ENCODE measurements at places on chromosomes 1 and 21.
A peak's percentile ranks its signal among the peaks of the same experiment; 100 is the strongest.

- no peak for DNase-seq
These were observed 40.6 kb upstream of the LYST start for GRCh38 chr1:235907187-235907896.

- DNase-seq = peak; percentile 80
These were observed 734.2 kb upstream of the ADAMTS5 start for GRCh38 chr21:27700974-27701614.

DNA sequence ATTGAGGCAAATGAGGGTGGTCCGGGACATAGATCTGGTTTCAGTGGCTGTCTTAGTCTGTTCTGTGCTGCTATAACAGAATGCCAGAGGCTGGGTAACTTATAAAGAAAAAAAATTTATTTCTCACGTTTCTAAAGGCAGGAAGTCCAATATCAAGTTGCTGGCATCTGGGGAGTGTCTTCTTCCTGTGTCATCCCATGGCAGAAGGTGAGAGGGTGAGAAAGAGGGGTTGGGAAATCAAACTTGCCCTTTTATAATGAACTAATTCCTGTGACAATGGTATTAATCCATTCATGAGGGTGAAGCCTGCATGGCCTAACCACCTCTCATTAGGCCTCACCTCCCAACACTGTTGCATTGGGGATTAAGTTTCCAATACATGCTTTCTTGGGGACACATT lies 3.7 kb upstream of the FGGY start:
- DNase-seq = no peak

DNA sequence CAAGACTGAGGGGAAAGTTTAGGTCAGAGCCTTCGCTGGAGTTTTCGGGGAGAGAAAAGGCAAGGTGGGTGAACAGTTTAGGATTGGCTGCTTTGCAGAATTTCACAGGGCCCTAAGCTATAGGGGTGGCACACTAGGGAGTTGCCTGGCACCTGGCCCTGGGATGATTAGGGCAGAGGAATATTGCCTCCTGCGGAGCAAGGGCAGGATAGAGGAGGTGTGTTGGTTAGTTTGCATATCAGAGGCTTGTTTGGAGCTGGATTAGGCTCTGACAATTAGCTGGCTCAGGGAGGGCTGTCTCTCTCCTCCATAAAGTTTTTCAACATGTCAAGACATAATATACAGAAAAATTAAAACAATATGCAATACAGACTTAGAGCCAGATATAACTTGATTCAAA lies 436.4 kb downstream of the DISC1 start:
- no peak for DNase-seq

- no peak for DNase-seq
These were observed 7.1 kb downstream of the GPR157 start for GRCh38 chr1:9121496-9122409.

DNA sequence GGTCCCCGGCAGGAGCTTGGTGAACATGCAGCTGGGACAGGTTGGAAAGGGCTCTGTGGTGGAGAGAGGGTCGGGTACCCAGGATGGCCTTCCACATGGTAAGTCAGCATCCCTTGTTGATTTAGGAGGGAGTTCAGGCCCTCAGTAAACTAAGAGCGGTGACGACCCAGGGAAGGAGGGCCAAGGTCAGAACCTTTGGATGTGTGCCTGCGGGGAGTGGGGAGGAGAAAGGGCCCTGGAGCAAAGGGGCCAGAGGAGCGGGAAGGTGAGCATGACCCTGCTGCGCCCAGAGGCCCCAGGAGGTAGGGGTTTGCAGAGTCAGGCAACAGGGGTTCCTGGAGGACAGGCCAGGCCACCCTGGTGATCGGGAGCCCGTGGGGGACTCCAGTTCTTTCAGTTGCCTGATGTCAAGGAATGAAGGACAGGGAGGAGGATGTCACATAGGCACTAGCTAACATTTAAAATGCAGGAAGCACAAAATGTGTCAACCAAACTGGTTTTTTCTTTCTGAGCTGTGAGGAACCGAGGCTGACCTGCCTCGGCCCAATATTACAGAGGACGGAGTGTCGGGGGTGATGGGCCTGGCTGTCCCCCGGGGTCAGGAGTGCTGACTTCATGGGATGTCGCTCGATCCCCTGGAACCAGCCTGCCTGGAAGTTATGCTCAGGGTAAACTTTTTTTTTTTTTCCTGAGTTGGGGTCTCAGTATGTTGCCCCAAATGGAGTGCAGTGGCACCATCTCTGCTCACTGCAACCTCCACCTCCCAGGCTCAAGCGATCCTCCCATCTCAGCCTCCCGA lies 117.4 kb upstream of the SLC45A1 start:
- no peak for DNase-seq

GRCh38 chr1:204384636-204385352 lies 25.1 kb upstream of the PLEKHA6 start:
- DNase-seq = no peak

GRCh38 chr21:35525443-35525842 lies 476.3 kb upstream of the RUNX1 start:
- no peak for DNase-seq

- DNase-seq = no peak
These were observed 16.3 kb downstream of the L1TD1 start for GRCh38 chr1:62210960-62211359.

- no peak for DNase-seq
These were observed 27.4 kb downstream of the MORN1 start for GRCh38 chr1:2363847-2364513.

DNA sequence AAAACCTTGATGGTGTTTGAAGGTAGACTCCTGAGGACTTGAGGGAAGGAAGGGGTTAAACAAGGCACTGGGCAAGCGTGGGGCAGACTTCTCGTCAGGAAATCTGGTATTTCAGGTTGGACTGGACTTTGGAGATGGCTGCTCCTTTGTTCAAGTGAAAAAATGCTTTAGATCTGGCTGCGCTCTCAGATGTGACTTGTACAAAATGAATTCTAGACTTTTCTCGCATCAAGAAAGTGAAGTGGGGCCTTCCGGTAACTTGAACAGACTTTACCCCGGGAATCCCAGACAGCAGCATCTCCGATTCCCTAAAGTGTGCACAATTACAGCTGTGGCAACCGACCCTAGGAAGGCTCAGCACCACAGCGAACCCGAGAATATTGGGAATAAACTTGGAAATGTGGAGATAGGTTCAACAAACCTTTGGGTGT lies 44.3 kb upstream of the ERRFI1 start:
- peak; percentile 56 for DNase-seq

- no peak for DNase-seq
These were observed 30.3 kb upstream of the PPP2R5A start for GRCh38 chr1:212254853-212255363.

DNA sequence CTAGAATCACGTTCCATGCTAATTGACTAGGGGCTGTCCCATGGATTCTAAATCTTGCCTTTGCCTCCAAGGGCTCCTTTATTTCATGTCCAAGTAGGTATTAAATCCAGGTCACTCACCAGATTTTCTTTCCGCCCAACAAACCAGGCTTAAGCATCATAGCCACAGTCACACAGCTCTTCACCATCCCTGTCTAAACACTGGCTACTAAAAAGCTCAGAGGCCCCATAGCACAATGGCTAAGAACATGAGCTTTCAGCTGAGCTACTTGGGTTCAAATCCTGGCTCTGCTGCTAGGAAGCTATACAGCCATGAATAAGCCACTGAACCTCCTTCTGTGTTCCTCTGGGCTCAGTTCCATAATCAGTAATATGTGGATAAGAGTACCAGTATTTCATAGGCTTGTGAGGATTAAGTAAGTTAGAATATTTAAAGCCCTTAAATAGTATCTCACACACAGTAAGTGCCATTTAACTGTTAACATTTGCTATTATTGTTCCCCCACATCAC lies 277.2 kb upstream of the GJB5 start:
- no peak for DNase-seq

DNA sequence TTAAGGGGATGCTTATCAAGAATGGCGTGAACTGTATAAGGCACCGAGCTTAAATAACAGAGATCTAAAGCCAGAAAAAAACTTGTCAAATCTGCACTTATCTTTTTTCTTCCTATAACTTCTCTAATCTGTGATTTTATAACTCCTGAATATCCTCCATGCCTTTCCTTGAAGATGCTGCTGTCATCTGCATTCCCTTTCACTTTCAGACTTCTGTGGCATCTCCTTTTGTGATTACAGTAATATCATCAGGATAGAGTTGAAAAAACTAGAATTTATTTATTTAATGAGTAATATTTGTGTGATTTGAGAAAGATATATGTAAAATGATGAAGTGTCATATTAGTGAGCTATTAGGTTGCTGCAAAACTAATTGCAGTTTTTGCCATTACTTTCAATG lies 357.8 kb upstream of the PTBP2 start:
- DNase-seq = no peak

- DNase-seq = no peak
These were observed 210.6 kb downstream of the PBX1 start for GRCh38 chr1:164769486-164770130.

DNA sequence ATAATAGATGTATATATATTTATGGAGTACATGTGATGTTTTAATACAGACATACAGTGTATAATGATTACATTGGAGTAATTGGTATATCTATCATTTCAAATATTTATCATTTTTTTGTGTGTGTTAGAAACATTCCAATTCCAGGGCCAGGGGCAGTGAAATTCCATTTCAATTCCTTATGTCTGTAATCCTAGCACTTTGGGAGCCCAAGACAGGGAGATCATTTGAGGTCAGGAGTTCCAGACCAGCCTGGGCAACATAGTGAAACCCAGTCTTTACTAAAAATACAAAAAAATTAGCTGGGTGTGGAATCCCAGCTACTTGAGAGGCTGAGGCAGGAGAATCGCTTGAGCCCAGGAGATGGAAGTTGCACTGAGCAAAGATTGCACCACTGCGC lies 30.4 kb upstream of the PDC start:
- no peak for DNase-seq

DNA sequence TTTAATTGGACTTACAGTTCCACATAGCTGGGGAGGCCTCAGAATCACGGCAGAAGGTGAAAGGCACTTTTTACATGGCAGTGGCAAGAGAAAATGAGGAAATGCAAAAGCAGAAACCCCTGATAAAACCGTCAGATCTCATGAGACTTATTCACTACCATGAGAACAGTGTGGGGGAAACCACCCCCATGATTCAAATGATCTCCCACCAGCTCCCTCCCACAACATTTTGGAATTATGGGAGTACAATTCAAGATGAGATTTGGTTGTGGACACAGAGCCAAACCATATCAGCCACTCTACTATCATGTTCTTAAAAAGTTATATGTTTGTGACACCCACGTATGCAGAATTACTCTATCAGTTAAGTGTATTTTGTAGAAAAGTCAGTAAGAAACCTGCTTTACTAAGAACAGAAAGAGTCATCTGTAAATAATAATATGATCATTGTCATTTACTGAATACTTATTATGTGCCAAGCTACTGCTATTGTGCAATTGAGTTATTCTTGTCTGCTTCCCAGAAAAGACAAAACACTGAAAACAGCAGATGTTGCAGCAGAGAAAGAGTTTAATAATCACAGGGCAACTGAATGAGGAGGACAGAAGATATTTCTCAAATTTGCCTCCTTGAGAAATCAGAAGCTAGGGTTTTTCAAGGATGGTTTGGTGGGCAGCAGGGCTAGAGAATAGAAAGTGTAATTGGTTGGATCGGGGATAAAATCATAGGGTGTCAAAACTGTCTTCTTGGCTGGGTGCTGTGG lies 207.7 kb upstream of the FGGY start:
- no peak for DNase-seq

GRCh38 chr1:31936278-31936980 lies 1.7 kb downstream of the PTP4A2 start:
- no peak for DNase-seq

- no peak for DNase-seq
These were observed 34.9 kb downstream of the SYF2 start for GRCh38 chr1:25197235-25197975.

DNA sequence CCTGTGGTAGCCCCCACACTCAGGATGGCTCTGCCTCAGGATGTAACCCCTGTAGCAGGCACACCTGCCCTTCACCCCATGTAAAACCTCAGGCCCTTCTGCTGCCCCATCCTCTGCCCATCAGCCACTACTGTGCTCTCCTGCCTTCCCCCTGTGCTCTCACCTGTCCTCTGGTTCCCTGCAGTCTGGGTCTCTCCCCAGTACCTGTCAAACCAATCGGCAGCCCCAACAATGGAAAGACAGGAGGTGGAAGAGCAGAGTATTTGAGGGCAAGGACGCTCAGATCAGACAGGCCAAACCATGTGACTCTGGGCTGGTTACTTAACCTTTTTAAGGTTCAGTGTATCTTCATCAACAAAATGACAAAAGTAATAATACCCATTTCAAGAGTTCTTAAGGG lies 30.9 kb downstream of the SMIM12 start:
- DNase-seq = no peak

GRCh38 chr1:100995198-100995988 lies 30.2 kb downstream of the DPH5 start:
- no peak for DNase-seq

DNA sequence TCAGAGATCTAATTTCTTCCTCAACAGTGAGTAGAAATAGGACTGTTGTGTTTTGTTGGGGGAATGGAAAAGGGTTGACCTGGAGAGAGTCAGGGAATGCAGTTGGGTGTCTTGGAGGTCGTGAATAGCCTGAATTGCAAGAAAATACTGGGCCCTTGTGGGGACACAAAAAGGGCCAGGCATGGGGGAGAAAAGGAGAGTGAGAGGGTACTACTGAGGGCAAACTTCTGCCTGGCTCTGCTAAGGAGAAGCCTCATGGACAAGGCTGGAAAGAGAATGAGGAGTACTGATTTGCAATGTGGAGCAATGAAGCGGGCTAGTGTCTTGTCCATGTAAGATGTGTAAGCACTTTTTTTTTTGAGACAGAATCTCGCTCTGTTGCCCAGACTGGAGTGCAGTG lies 96.2 kb upstream of the IRF2BP2 start:
- no peak for DNase-seq

DNA sequence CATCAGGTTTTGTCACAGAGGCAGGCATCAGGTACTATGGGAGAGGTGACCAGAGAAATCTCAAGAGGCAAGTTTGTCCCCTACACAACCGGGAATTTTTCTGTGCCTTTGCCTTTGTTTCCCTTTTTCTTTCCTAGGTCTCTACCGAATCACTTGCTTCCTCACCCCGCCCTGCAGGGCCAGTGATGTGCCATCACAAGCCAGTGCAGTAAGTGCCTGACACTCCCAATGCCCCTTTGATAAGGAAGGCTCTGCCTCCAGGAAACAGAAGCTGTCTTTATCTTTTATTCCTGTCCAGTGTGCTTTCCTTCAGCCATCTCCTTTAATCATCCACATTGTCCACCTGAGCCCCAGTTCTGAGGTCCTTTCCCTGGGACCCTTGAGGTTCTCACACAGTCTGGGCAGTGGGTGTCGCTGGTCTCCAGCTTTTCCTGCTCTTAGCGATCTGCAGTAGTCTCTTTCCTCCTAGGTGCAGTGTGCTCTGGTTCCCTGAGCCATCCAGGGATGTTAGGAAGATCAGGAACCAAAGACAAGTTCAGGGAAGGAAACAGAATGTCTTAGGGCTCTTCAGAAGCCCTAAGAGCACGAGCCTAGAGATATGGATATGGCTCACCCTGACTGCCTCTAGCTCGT lies 36.6 kb downstream of the GJA5 start:
- no peak for DNase-seq

All from right renal cortex interstitium (tissue), 3 donors.